ENCODE measurements at places on chromosomes 6 and 20. TPM values are rescaled to one million over a fixed set of nuclear protein-coding genes. Genes with fewer than 3 reads are reported as not detected.

GSTA3 gene
- total RNA-seq = not detected

DNA sequence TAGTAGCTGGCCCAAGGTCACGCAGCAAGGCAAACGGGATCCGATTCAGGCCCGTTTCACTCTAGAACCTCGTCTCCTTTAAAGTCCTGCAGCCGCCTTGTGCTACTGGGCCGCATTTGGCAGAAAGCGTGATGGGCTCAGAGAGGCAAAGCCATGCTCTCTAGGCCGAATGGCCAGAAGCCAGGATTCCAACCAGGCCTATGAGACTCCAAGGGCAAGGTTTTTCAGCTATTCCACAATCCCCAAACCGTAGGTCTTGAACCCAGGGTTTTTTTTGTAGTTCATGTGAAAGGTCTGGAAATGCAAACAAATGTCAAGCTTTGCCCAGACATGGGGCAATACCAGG lies 174.1 kb downstream of the PREX1 start:
- H3K4me3 ChIP-seq = no peak overlapping the region
- no peaks in the 10 kb centered on the region for H3K4me1 ChIP-seq
- peaks cover 43% of the 10 kb centered on the region for H3K36me3 ChIP-seq
- no peak overlapping the region for H3K27ac ChIP-seq

DNA sequence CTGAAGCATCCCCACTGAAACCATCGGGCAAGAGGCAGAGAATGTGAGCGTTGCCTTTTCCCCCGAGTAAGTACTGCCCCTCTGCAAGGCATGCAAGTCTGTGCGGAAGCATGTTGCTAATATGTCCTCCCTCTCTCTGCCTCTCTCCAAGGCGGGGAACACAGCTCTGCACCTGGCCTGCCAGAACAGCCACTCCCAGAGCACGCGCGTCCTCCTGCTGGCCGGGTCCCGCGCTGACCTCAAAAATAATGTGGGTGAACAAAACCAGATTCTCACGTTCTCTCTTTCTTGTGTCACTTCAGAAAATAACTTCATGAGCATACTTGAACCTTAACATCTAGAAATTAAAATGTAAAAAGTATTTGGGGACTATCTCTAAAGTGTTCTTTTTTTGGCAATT lies 26.4 kb downstream of the LYRM2 start:
- no peaks in the 10 kb centered on the region for H3K27me3 ChIP-seq
- H3K27ac ChIP-seq = no peak overlapping the region
- no peak for DNase-seq

DNA sequence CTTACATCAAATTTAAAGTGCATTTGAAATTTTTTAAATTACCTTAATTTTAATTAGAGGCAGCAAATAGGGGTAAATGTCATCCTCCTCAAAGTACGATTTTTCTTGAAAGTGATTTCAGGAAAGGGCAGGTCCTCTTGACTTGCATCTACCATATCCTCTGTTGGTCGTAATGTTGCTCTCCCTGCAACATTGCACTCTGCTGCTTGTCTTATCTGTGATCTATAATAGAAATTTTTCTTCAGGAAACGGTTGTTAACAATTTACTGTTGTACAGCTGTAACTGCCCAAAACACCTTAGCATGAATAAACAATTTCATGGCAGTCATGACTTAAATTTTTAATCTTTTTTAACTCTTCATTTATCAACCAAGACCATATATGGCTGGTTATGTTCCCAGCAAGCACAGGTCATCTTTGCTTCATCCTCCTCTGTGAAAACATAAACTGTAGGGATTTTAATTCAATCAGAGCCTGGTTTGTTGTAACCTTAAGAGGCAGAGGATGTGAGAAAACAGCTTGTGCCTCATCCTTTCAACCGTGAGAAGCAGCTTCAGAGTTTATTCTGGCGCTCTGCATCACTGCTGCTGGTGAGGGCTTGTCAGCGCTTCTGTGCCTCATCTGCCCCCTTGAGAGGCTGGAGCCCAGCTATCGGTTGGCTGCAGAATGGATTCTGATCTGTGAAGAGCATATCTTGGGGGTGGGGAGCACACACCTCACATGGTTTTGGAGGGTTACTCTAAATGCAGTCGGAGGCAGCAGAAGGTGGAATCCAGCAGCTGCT lies 56.0 kb downstream of the CTNNBL1 start:
- no peak overlapping the region for H3K4me3 ChIP-seq
- peaks cover 24% of the 10 kb centered on the region for H3K36me3 ChIP-seq
- DNase-seq = no peak
- H3K27ac ChIP-seq = no peak overlapping the region
- no peaks in the 10 kb centered on the region for H3K27me3 ChIP-seq

DNA sequence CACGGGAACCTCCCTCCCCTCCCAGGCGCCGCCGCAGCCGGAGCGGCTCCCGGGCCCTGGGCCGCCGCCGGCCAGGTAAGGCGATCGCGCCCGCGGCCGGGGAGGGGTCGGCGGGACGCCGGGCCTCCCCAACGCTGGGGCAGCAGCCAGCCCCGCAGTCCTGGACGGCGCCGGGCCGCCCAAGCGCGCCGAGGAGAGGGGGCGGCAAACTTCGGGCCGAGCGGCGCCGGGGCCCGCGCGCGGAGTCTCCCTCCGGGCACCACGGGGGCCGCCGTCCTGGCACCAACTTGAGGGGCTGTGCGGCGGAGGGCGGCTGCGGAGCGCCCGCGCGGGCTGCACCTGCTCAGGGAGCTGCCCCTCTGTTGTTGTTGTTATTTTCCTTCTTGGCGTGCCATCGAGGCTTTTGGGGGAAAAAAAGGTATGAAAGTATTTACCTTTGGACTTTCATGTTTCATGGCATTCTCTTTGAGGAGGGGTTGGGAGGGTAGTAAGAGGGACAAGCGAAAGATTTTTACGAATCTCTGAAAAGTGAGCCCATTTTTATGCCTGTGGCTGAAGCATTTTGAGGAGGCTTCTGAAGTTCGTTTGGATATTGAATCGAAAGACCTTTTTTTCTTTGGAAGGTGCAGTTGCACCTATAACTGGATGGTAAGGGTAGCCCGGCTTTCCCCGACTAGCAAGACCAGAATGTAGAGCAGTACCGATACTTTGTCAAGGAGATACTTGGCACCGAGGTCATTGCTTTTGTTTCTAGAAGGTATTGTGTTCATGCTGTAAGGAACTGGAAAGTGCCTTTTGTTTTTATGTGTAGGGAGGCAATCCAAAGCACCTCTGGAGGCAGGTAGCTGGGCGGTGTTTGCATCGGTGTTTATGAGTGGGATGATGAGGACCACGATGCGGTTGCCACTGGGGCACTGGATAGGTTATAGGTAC lies at the start of gene RNF182:
Gene RNF182, plus strand, starts transcription at position 4 of the 933 bp plus-strand sequence. CDS start 52,168 bp downstream, outside the sequence.
- no peak for DNase-seq
- peaks cover 71% of the 10 kb centered on the region for H3K27me3 ChIP-seq
- no peaks in the 10 kb centered on the region for H3K36me3 ChIP-seq
- H3K4me1 ChIP-seq = peaks cover 11% of the 10 kb centered on the region
- H3K4me3 ChIP-seq = peak within 1 kb of the TSS; percentile 79

- H3K36me3 ChIP-seq = no peaks in the 10 kb centered on the region
- H3K27ac ChIP-seq = no peak overlapping the region
- no peak overlapping the region for H3K4me3 ChIP-seq
- peaks cover 33% of the 10 kb centered on the region for H3K27me3 ChIP-seq
- H3K4me1 ChIP-seq = no peaks in the 10 kb centered on the region
These were observed 7.5 kb downstream of the BEND6 start for GRCh38 chr6:56962441-56962840.

GRCh38 chr20:34299556-34300255 lies 3.4 kb downstream of the AHCY start:
- no peak for DNase-seq
- H3K27me3 ChIP-seq = no peaks in the 10 kb centered on the region
- no peak overlapping the region for H3K27ac ChIP-seq
- H3K4me3 ChIP-seq = no peak overlapping the region

DNA sequence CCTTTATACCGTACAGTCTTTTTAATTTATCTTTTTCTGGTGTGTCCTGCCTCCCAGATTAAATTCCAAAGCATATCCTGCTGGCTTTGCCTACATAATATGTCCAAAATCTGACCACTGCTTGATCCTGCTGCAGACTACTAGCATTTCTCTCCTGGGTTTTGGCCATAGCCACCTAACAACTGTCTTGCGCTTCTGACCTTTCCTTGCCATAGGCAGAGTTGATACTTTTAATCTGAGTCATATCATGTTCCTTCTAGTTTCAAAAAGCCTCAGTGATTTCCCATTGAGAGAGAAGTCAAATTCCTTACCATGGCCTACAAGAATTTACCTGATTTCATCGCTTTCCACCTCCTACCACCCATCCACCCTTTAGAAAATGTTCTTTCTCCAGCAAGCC lies 104.8 kb downstream of the BCKDHB start:
- no peak overlapping the region for H3K4me3 ChIP-seq
- no peak for DNase-seq
- H3K27ac ChIP-seq = no peak overlapping the region
- H3K36me3 ChIP-seq = no peaks in the 10 kb centered on the region
- H3K4me1 ChIP-seq = peaks cover 17% of the 10 kb centered on the region
- no peaks in the 10 kb centered on the region for H3K27me3 ChIP-seq

DNA sequence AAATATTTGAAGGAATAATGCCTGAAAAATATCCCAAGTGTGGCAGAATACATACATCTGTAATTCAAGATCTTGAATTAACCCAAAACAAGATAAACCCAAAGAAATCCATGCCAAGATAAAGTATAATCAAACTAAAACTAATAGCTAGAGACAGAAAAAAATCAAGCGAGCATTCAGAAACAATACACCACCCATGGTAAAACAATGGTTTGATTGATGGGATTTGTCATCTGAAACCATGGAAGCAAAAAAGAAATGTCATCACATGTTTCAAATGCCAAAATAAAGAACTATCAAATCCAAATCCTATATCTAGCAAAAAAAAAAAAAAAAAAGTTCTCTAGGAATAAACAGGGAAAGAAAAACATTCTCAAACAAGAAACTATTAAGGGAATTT lies 5.1 kb upstream of the DEFB127 start:
- peaks cover 15% of the 10 kb centered on the region for H3K27me3 ChIP-seq
- no peak overlapping the region for H3K27ac ChIP-seq
- H3K4me1 ChIP-seq = no peaks in the 10 kb centered on the region
- H3K4me3 ChIP-seq = no peak overlapping the region
- no peak for DNase-seq

GRCh38 chr6:144327081-144327480 lies 41.9 kb downstream of the UTRN start:
- H3K27me3 ChIP-seq = peaks cover 4% of the 10 kb centered on the region
- peaks cover 3% of the 10 kb centered on the region for H3K4me1 ChIP-seq
- H3K27ac ChIP-seq = no peak overlapping the region

SLC22A7 gene
- total RNA-seq = not detected

DNA sequence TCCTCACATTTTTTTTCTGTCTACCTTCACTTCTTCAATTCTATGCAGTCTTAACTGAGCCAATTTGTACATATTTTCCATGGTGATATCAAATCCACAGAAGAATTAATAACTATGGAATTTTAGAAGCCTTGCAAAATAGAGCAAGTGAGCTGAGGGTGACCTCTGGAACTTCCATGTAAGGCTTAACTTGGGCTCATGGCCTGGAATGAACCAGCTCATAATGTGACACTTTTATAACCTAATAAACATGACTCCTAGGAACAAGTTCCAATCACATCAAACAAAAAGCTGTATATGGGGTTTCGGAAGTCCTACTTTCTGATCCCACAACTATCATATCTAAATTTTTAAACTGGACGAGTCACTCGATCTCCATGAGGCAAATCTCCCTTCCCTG lies 232.4 kb downstream of the FOXA2 start:
- no peak overlapping the region for H3K4me3 ChIP-seq
- H3K36me3 ChIP-seq = no peaks in the 10 kb centered on the region
- no peak for DNase-seq
- H3K27ac ChIP-seq = no peak overlapping the region
- H3K27me3 ChIP-seq = no peaks in the 10 kb centered on the region
- H3K4me1 ChIP-seq = no peaks in the 10 kb centered on the region

BFSP1 gene
- 0.51 TPM for total RNA-seq

- H3K4me3 ChIP-seq = no peak overlapping the region
- H3K36me3 ChIP-seq = no peaks in the 10 kb centered on the region
- no peak for DNase-seq
- H3K4me1 ChIP-seq = no peaks in the 10 kb centered on the region
These were observed 368.6 kb upstream of the CDH4 start for GRCh38 chr20:60883496-60883895.

DNA sequence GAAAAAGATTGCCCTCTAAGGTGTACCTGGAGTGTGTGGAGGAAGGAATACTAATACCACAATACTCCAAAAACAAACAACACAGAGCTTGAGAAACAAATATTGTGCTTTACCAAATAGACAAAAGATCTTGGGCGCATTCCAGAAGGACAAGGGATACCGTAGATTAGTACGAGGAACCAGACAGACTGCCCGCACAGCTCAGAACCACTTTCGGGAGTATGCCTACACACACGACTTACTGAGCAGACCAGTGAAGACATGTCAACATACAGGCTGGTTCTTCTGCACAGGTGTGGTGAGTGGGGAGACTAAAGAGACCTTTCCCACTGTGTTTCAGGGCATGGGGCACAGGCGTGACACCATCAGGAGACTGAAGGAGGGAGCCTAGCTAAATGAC lies 15.8 kb upstream of the FOXQ1 start:
- H3K27ac ChIP-seq = no peak overlapping the region
- no peak for DNase-seq
- no peaks in the 10 kb centered on the region for H3K4me1 ChIP-seq
- no peaks in the 10 kb centered on the region for H3K36me3 ChIP-seq
- H3K27me3 ChIP-seq = peaks cover 24% of the 10 kb centered on the region

GRCh38 chr6:78844899-78845298 lies 22.5 kb upstream of the IRAK1BP1 start:
- no peak overlapping the region for H3K4me3 ChIP-seq
- no peaks in the 10 kb centered on the region for H3K36me3 ChIP-seq
- H3K4me1 ChIP-seq = no peaks in the 10 kb centered on the region
- no peak for DNase-seq
- H3K27ac ChIP-seq = no peak overlapping the region

SALL4 gene
- total RNA-seq = 2.3 TPM

- H3K36me3 ChIP-seq = peaks cover 33% of the 10 kb centered on the region
- peaks cover 46% of the 10 kb centered on the region for H3K4me1 ChIP-seq
- peak overlapping the region; percentile 97 for H3K4me3 ChIP-seq
- peak overlapping the region; percentile 91 for H3K27ac ChIP-seq
These were observed 556 bp upstream of the YWHAB start for GRCh38 chr20:44884907-44885391.

DNA sequence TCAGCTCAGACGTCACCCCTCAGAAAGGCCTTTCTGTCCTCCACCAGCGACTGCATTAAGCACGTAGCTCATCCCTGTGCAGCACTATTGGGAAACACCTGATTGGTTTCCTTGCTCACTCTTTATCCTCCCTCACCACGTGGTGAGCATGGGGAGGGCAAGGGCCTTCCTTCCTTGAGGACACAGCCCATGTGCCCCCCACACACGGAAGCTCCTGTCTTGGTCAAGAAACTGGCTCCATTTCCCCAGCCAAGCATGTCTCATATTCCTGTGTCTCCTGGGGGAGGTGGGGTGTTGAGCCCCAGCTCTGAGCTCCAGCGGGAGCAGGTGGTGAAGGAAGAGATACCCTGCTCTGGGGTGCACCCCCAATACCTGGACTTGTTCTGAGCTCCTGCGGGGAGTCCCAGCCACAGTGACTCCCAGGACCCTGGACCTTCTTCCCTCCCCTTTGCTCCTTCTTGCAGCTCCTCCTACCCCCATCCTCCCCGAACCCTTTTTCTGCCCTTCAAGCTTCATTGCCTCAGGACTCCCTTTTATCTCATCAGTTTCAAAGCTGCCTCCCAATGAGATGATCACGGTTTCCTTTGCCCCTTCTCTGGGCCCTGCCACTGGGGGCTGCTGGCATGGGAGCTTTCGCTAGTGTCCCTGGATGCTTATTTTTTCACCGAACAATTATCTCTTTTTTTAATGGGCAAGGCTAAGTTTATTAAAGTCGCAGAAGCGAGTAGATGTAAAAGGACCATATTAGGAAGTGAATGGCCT lies 230.1 kb downstream of the TFAP2C start:
- peaks cover 4% of the 10 kb centered on the region for H3K27me3 ChIP-seq
- H3K4me3 ChIP-seq = no peak overlapping the region
- no peaks in the 10 kb centered on the region for H3K4me1 ChIP-seq
- H3K27ac ChIP-seq = no peak overlapping the region
- DNase-seq = no peak

TAAR1 gene
- total RNA-seq = not detected

Measured in activated T-helper 2 cell treated with anti-CD3 and anti-CD28 coated beads, Interferon-gamma antibody, Interleukin-2, Interleukin-4, amounts not matched to agents 10 μg/mL and 5 μg/mL and 100 μg/mL, durations not matched to agents 14 hours and 24 hours and 36 hours (primary cell).